ENCODE measurements at places on chromosomes 3 and 15. TPM values are rescaled to one million over a fixed set of nuclear protein-coding genes. Genes with fewer than 3 reads are reported as not detected.

The MUC20 gene
- total RNA-seq: 27.6 TPM

DNA sequence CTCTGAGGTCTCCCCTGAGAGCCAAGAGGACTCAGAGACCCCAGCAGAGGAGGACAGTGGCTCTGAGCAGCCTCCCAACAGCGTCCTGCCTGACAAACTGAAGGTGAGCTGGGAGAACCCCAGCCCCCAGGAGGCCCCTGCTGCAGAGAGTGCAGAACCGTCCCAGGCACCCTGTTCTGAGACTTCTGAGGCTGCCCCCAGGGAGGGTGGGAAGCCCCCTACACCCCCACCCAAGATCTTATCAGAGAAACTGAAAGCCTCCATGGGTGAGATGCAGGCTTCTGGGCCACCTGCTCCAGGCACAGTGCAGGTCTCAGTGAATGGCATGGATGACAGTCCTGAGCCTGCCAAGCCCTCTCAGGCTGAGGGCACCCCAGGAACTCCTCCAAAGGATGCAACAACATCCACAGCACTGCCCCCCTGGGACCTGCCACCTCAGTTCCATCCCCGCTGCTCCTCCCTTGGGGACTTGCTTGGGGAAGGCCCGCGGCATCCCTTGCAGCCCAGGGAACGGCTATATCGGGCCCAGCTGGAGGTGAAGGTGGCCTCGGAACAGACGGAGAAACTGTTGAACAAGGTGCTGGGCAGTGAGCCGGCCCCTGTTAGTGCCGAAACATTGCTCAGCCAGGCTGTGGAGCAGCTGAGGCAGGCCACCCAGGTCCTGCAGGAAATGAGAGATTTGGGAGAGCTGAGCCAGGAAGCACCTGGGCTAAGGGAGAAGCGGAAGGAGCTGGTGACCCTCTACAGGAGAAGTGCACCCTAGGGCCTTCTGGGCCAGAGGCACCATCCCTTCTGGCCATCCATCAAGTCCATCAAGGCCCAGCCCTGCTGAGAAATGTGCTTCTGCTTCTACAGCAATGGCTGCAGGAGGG is 23.6 kb downstream of the PLEKHO2 start:
- DNase-seq: no peak

DNA sequence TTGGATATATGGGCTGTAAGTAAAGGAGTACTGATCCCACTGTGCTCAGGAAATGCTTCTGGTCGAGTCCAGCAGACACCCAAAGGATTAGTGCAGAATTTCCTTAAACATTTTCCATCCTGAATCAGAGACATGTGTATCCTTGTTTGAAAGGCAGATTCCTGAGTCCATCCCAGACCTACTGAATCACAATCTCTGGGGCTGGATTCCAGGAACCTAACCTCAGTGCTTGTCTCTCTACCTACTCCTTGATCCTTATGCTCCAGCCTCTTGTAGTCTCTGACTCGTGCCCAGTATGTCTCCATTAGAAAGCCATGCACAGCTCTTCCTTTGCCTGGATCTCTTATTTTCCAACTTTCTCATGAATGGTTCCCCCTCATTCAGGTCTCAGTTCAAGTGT is 585.8 kb downstream of the NLGN1 start:
- no peak for DNase-seq

The GOLGA6B gene
- total RNA-seq: not detected

The GABRR3 gene
- total RNA-seq: not detected

DNA sequence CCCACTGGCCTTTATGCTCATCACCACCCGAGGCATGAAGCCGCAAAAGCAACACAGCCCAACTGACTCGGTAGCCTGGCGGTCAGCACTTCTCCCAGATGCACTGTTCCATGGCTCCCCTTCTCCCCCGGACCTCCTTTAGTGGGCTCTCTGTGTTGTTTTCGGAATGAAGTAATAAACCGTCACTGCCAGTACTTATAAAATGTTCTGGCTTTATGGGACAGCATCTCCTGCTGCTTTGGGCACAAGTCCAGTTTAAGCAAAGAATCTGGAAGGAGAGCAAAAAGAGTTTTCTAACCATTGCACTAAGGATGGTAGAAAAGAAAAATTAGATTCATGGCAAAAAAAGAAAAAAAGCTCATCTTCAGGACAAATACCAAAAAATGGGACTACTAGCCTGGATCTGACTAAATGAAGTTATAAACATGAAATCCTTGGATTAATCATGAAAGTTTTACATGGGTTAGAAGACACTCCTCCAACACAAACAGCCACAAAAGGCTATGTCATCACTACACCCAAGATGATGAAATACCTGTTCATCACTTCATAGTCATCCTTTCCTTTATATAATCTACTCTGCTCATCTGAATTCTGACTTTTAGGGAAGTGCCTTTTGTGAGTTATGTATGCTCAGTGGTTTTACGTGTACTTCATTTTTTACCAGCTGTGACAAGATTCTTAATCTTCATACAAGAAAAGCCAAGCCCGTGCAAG is 89.5 kb upstream of the UBE2E2 start:
- DNase-seq: no peak

DNA sequence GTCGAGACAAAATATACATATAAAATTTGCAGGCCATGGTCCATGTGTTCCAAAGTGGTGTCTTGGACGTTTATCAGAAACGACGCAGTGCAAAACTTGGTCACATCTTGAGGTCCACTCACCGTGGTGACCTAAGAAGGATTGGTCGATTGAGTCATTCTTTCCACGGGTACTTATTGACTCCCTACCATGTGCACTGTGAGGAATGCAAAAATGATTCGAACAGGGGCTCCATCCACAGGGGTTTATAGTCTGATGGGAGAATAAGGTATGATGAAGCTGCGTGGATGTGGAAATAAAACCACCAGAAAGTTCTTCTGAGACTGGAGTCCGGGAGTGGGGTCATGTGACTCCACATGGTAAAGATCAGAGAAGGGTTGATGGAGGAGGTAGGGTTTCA is 185.2 kb downstream of the ITPR1 start:
- DNase-seq: no peak

DNA sequence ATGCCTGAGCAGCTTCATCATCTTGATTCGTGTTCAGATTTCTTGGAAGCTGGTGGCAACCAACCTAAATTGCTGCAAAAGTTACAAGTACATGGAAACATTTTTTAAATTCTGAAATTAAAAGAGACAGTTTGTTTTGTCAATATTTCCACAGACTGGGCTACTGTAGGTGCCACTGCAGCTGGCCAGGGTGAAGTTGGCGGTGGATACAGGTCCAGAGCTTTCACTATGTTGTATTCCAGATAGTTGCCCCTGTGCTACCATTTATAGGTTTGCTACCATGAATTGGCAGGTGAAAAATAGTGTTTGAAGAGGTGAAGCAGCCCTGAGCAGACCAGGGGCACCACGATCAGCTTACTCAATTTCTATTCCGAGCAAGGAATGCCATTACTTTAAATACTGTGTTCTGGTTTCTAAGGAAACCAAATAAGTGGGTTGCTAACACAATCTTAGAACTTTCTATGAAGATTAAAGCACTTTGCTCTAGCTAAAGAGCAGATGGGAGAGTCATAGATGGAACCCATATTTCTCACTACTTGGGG is 21.2 kb upstream of the SHC4 start:
- no peak for DNase-seq

The CCDC39 gene
- not detected for total RNA-seq

DNA sequence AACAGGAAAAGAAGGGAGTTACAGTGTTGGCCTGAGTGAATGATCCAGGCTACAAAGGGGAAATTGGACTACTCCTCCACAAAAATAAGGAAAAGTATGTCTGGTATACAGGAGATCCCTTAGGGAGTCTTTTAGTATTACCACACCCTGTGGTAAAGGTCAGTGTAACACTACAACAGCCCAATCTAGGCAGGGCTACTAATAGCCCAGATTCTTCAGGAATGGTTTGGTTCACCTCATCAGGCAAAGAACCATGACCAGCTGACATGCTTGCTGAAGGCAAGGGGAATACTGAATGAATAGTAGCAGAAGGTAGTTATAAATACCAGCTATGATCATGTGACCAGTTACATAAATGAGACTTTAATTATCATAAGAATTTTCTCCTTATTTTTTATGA is 372.6 kb upstream of the ATP11B start:
- DNase-seq: no peak

- DNase-seq: no peak
These were observed 13.0 kb upstream of the MYO5C start for GRCh38 chr15:52308446-52309153.

DNA sequence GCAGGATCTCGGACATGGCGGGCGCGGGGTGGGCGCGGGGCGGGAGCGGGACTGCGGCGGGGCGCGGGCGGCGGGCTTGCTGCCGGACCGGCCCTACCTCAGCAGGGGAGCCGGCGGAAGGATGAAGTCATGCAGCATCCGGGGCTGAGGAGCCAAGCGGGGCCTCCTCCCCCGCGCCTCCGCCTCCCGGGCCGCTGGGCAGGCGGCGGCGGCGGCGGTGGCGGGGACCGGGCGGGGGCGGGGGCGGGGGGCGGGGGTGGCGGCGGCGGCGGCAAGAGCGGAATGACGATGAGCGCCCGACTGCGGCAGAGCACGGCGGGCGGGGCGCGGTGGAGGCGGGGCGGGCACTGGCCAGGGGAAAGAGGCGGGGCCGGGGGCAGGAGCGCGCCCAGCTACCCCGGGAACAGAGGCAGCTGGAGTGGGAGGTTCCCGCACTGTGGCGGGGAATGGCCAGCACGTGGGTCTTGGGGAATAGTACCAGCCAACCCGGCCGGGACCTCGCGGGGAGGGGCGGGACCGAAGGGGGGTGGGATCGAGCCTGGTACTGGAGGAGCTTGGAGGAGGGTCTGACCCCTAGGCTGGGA is at the start of gene CAMK2N2:
Gene CAMK2N2 (minus strand): TSS at position 284 of the 584 bp plus-strand sequence. CDS start 268 bp downstream, at position 16.
- no peak for DNase-seq

The ITGB5 gene
- 69.6 TPM for total RNA-seq

The FGF7 gene
- total RNA-seq: 29.4 TPM

The AHSG gene
- total RNA-seq: not detected

The TMEM207 gene
- total RNA-seq: not detected

GRCh38 chr3:180102134-180102533 is 65.4 kb upstream of the PEX5L start:
- DNase-seq: no peak

GRCh38 chr3:175287361-175287963 is 428.3 kb downstream of the NAALADL2 start:
- no peak for DNase-seq

- DNase-seq: no peak
These were observed 8.3 kb downstream of the STARD5 start for GRCh38 chr15:81315452-81316175.

DNA sequence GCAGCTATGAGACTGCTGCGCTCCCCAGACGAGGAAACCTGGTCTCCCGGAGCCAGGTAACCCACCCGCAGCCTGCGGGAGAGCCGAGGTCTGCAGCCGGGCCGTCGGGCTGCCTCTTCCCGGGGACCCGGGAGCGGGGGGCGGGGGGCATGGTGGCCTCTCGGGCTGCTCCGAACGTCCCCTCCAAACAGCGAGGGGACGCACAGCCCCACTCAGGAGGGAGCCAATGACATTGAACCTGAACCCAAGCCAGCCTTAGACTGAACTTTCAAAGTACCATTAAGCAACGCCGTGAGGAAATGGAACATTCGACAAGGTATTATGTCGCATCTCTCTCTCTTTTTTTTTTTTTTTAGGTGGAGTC is 29.8 kb upstream of the ALDH1A3 start:
- no peak for DNase-seq

GRCh38 chr15:40069178-40070165 is 30.5 kb upstream of the SRP14 start:
- no peak for DNase-seq

- no peak for DNase-seq
These were observed 4.7 kb upstream of the DCBLD2 start for GRCh38 chr3:98906230-98906629.

DNA sequence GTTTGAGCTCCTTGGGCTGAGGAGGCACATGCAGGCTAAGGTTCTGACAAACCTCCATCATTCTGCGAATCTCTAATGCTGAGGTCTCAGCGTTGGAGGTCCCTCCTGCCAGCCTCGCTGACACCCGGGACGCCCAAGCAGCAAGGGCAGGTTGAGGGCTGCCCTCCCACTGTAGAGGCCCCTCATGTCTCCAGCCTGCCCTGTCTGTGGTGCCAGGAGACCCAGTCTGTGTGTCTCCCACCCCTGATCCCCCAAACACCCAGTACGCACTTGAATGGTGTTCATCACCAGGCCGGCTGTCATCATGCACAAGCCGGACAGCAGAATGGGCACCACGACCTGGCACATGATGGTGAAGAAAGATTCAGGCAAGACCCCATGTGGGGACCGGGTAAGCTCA is 27.8 kb downstream of the SLC41A3 start:
- no peak for DNase-seq

The TUBGCP4 gene
- total RNA-seq: 21.2 TPM

DNA sequence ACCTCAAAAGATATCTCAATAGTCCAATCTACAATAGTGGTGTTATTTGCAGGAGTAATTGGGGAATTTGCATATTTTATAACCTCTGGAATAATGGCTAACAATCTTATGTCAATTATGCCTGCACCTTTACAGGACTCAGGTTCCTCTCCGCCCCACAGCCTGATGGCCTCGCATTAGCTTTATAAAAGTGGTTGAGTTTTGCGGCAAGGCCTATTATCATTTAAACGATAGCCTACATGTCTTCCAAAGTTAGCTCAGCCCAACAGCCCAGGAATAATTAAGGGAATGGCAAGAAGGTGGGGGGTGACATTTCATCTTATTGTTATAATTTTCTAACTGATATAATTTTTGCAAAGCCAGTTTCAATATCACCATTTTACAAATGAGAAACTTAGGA is 97.3 kb downstream of the RTP4 start:
- DNase-seq: no peak

- DNase-seq: no peak
These were observed 3.1 kb downstream of the FOXL2NB start for GRCh38 chr3:138950006-138950644.

GRCh38 chr15:25238716-25239470 is 199.9 kb downstream of the UBE3A start:
- no peak for DNase-seq

DNA sequence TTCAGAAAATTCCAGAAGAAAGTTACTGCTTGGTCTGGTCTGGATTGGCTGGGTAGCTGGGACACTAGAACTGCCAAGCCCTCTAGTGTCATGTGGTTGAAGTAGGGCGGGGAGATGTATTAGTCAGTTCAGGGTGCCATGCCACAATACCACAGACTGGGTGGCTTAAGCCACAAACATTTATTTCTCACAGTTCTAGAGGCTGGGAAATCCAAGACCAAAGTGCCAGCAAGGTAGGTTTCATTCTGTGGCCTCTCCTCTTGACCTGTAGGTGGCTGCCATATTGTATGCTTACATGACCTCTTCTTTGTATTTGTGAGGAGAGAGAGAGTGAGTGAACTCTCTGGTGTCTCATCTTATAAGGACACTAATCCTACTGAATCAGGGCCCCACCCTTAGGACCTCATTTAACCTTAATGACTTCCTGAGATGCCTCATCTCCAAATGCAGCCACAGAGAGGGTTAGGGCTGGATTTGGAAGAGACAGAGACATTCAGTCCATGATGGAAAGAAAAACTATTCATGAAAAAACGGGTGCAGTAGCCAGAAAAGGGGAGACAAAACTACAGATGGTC is 18.1 kb upstream of the ZSCAN2 start:
- DNase-seq: no peak

All from esophagus squamous epithelium (tissue), 5 donors.